ENCODE measurements at places on chromosomes 16 and 17. TPM values are rescaled to one million over a fixed set of nuclear protein-coding genes. Genes with fewer than 3 reads are reported as not detected.

Gene NATD1
- 4.2 TPM for total RNA-seq

Gene CHST5
- total RNA-seq: not detected

Gene TNRC6C
- total RNA-seq: 14.7 TPM

Gene MPP3
- total RNA-seq: 30.2 TPM

Gene SLC25A11
- total RNA-seq: 45.7 TPM

Gene MSRB1
- total RNA-seq: 53.0 TPM

Gene NPIPA7
- 4.4 TPM for total RNA-seq

Gene KCNH4
- not detected for total RNA-seq

Gene KRT39
- not detected for total RNA-seq

Gene EME1
- 2.9 TPM for total RNA-seq

Gene SLFN11
- 21.1 TPM for total RNA-seq

Gene ADAD2
- not detected for total RNA-seq

Gene ABCC11
- total RNA-seq: not detected

Gene CDK5R1
- 4.9 TPM for total RNA-seq

Gene SLC5A2
- not detected for total RNA-seq

Gene KRTAP4-7
- total RNA-seq: not detected

Gene IL32
- total RNA-seq: 13.0 TPM
